ENCODE measurements at places on chromosomes 7 and 10. TPM values are rescaled to one million over a fixed set of nuclear protein-coding genes. Genes with fewer than 3 reads are reported as not detected.

GRCh38 chr10:61942604-61943461 is 41.3 kb downstream of the ARID5B start:
- H3K36me3 ChIP-seq = no peaks in the 10 kb centered on the region
- no peaks in the 10 kb centered on the region for H3K27me3 ChIP-seq
- DNase-seq = no peak
- no peaks in the 10 kb centered on the region for H3K4me1 ChIP-seq

DNA sequence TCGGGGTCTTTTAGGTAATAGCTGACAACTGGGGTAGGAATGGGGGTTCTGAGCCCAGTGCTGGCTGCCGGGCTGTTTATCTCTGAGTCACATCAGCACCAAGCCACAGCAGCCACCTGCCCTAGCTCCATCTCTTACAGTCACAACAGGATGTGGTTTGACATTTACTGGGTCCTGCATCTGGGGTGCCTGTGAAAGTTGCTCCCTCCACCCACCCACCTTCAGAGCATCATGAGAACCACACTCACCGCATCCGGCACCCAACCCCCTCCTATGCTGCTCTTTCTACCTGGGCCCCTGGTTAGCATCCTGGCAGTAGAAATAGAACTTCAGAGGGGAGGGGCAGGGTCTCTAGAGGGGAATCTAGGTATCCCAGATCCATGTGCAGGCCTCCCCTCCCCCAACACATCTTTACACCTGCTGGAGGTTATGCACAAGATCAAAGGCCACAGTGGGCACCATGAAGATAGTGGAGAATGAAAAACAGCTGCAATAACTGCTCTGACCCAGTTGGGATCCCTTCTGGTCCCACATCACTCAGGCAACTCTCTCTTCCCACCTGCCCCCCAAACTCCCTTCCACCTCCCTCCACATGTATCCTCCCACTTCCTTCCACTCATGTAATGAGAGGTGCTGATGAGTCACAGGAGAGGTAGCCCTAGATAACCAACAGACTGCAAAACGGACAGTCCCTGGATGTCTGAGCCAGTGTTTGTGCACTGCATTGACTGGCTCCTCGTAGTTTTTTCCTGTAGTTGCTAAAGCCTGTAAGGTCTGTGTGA is 38.2 kb downstream of the PRSS2 start:
- no peak overlapping the region for H3K4me3 ChIP-seq
- no peak for DNase-seq
- H3K27ac ChIP-seq = no peak overlapping the region
- H3K36me3 ChIP-seq = no peaks in the 10 kb centered on the region

The ICA1 gene
- 8.2 TPM for total RNA-seq

The TUBB8 gene
- not detected for total RNA-seq

DNA sequence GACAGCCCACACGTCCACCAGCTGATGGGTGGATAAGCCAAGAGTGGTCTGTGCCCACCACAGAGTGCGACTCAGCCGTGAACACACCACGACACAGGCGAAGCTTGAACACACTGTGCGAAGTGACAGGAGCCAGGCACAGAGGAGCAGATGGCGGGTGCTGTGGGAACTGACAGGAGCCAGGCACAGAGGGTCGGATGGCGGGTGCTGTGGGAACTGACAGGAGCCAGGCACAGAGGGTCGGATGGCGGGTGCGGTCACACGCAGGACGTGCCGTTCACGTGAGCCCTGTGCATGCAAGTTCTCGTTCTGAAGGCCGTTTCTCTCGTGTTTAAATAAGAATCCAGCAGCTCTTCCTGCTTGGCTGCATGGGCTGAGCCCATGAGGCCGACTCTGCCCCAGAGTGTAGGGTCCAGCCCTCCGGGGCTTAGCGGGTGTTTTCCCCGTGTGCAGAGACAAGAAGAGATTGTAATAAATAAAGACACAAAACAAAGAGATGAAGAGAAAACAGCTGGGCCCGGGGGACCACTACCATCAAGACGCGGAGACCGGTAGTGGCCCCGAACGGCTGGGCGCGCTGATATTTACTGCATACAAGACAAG is 5.9 kb upstream of the ADAP1 start:
- no peaks in the 10 kb centered on the region for H3K36me3 ChIP-seq
- DNase-seq = peak; percentile 73
- no peaks in the 10 kb centered on the region for H3K4me1 ChIP-seq
- peak overlapping the region; percentile 75 for H3K27ac ChIP-seq
- H3K4me3 ChIP-seq = no peak overlapping the region

GRCh38 chr7:116249969-116250553 is 39.7 kb downstream of the TES start:
- no peak overlapping the region for H3K27ac ChIP-seq
- no peaks in the 10 kb centered on the region for H3K4me1 ChIP-seq
- DNase-seq = no peak
- peaks cover 47% of the 10 kb centered on the region for H3K36me3 ChIP-seq

DNA sequence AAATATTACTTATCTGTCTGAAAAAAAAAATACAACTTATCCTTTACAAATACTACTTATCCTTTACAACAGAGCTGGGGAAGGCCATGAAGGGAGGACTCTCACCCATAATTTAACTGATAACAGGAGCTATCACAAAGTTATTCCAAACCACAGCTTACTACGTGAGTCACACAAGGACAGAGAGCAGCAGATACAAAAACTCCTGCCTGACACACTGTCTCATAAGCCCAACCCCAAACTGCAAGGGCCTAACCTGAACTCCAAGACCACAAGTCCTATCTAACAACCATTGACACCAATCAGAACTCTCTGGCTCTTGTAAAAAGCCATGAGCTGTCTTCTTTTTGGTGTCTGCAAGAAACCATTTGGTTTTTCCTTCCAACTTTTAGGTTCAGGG is 28.5 kb upstream of the CXCL12 start:
- H3K4me3 ChIP-seq = no peak overlapping the region
- H3K27ac ChIP-seq = no peak overlapping the region
- no peaks in the 10 kb centered on the region for H3K27me3 ChIP-seq

The LRRD1 gene
- not detected for total RNA-seq

The C1GALT1 gene
- 19.8 TPM for total RNA-seq

GRCh38 chr10:59374916-59375315 is 12.6 kb upstream of the FAM13C start:
- no peak overlapping the region for H3K4me3 ChIP-seq
- peaks cover 14% of the 10 kb centered on the region for H3K4me1 ChIP-seq
- H3K27me3 ChIP-seq = no peaks in the 10 kb centered on the region

DNA sequence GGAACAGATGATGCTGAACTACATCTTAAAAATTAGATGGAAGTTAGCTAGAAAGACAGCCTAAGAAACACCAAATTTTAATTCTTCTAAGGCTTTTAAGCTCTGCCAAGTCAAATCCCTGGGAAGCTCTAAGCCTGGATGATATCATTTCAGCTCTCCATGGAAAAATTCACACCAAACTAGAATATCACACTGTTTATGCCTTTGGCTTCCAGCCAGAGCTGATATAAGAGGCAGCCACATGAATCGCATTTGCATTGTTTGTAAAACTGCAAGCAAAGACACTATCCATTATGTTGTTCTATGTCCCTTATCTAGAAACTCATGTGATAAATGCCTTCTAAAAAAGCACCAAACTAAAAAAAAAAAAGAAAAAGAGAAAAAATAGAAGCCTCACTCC is 430.4 kb downstream of the GRID1 start:
- no peak overlapping the region for H3K27ac ChIP-seq
- no peak for DNase-seq
- no peak overlapping the region for H3K4me3 ChIP-seq
- no peaks in the 10 kb centered on the region for H3K27me3 ChIP-seq
- H3K36me3 ChIP-seq = no peaks in the 10 kb centered on the region

The LOXL4 gene
- 12.2 TPM for total RNA-seq

The ARHGAP22 gene
- 4.7 TPM for total RNA-seq

The PIK3CG gene
- 4.5 TPM for total RNA-seq

The SLC39A12 gene
- 0.16 TPM for total RNA-seq

- H3K27me3 ChIP-seq = no peaks in the 10 kb centered on the region
- no peak overlapping the region for H3K27ac ChIP-seq
- H3K4me1 ChIP-seq = peaks cover 31% of the 10 kb centered on the region
- no peak overlapping the region for H3K4me3 ChIP-seq
Measured at GRCh38 chr7:41984888-41985287, 252.1 kb downstream of the GLI3 start.

GRCh38 chr7:143361552-143362130 is 872 bp downstream of the FAM131B start:
- peaks cover 16% of the 10 kb centered on the region for H3K27me3 ChIP-seq
- peak; percentile 54 for DNase-seq
- H3K4me3 ChIP-seq = peak overlapping the region; percentile 53
- H3K27ac ChIP-seq = peak overlapping the region; percentile 66
- H3K36me3 ChIP-seq = no peaks in the 10 kb centered on the region

- no peaks in the 10 kb centered on the region for H3K36me3 ChIP-seq
- H3K4me3 ChIP-seq = no peak overlapping the region
- no peak for DNase-seq
- no peak overlapping the region for H3K27ac ChIP-seq
- H3K4me1 ChIP-seq = peaks cover 3% of the 10 kb centered on the region
Measured at GRCh38 chr10:101487399-101487798, 100.7 kb downstream of the POLL start.

The LRRC18 gene
- not detected for total RNA-seq

DNA sequence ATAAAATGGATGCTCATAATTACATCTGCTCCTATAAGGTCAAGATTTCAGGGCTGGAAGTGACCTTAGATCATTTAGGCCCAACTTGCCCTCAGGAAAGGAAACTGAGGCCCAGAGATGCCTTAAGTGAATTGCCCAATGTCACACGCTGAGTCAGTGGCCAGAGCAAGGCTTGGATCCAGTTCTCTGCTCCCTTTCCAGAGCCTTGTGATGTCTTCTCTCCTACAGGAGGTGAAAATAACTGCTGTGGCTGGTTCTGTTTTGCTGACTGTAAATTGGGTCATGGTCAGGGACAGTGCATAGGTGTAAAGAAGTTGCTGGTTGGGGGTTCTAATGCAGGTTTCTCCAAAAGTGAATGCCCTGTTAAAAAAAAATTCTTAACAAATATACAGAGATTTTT is 91.3 kb downstream of the TCF7L2 start:
- DNase-seq = no peak
- H3K36me3 ChIP-seq = no peaks in the 10 kb centered on the region
- H3K4me3 ChIP-seq = no peak overlapping the region
- H3K4me1 ChIP-seq = peaks cover 35% of the 10 kb centered on the region
- H3K27ac ChIP-seq = no peak overlapping the region

DNA sequence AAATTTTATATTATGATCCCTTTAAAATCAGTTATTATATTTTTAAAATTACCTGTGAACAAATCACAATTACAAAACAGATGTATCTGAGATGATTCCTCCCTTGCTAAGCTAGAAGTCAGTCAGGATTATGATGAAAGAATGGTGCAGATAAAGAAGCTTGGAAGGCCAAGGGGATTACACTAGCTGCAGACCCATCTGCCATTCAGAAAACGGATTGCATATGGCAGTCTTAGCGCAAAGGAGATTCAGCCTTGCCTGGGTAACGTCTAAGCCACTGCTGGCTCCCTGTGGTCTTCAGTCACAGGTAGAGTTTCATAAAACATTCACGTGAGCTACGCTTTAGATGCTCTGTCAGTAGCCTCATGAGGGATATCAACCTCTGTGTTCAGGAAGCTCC is 222.2 kb downstream of the POU6F2 start:
- H3K4me3 ChIP-seq = no peak overlapping the region
- no peak overlapping the region for H3K27ac ChIP-seq
- H3K4me1 ChIP-seq = no peaks in the 10 kb centered on the region
- DNase-seq = no peak
- H3K27me3 ChIP-seq = no peaks in the 10 kb centered on the region

DNA sequence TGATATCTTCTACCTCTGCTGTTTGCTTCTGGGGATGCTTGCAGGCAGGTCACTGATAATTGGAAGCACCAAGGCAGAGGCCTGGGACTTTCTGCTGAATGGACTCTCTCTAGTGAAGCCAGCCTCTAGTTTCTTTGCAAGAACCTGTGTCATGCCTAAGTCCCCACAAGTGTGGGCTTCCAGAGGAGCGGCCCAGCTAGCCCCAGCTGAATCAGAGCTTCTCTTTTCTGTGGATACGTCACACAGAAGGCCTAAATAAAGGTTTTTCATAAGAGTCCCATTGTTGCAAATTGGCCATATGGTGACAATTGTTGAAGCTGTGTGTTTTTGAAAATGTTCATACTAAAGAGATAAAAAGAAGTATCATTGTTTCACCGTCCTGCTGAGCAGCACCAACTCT is 6.8 kb upstream of the OPALIN start:
- H3K4me1 ChIP-seq = no peaks in the 10 kb centered on the region
- H3K36me3 ChIP-seq = no peaks in the 10 kb centered on the region
- no peak overlapping the region for H3K27ac ChIP-seq
- H3K27me3 ChIP-seq = no peaks in the 10 kb centered on the region
- DNase-seq = no peak

GRCh38 chr10:101217450-101218281 is 11.6 kb downstream of the LBX1 start:
- no peaks in the 10 kb centered on the region for H3K4me1 ChIP-seq
- no peak overlapping the region for H3K27ac ChIP-seq
- no peak overlapping the region for H3K4me3 ChIP-seq

The TUBAL3 gene
- total RNA-seq = not detected

GRCh38 chr10:11678074-11678793 is 63.9 kb upstream of the ECHDC3 start:
- H3K4me1 ChIP-seq = no peaks in the 10 kb centered on the region
- peak; percentile 55 for DNase-seq
- no peaks in the 10 kb centered on the region for H3K36me3 ChIP-seq
- H3K27ac ChIP-seq = no peak overlapping the region

The PHF14 gene
- total RNA-seq = 47.6 TPM

DNA sequence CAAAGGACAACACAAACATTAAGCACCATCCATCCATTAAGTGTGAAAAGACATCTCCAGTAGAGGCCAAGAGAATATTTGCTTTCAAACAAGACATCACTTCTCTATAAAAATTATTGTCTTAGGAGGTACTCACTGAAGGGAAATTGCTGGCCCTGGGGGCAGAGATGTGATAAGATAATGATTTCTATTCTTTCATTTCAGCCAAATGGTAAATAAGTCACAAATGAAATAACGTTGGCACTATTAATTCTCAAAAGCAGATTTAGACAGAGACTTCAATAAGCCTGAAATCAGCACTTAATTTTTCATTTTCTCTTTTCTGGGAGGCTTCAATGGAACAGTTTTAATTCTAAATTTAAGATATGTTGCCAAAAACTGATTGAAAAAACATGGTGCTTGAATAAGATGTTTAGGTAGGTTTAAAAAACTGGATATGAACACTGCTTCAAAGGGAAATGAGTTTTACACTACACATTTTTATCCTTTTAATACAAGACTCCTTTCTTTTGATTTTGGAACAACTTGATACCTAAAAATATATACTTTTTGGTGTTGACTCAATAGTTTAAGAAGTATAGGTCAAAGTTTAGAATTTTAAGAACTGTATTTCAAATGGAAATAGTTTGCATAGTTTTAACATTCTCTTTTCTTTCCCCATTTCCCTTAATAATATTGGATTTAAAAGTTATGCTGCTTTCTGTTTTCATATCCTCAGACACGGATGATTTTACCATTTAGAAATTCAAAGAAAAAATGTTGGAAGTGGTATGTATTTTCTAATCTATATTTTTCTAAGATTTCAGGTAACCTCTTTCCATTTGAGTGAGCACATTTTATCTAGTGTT is 204.0 kb downstream of the AHR start:
- no peaks in the 10 kb centered on the region for H3K36me3 ChIP-seq
- no peak for DNase-seq
- H3K4me1 ChIP-seq = no peaks in the 10 kb centered on the region
- no peak overlapping the region for H3K4me3 ChIP-seq
- H3K27me3 ChIP-seq = no peaks in the 10 kb centered on the region
- H3K27ac ChIP-seq = no peak overlapping the region
